Posterior cingulate gyrus (tissue), 11 donors: ENCODE measurements at places on chromosomes 2 and 18.

GRCh38 chr2:162243715-162244114 is 470 bp upstream of the FAP start:
- no peak for DNase-seq

DNA sequence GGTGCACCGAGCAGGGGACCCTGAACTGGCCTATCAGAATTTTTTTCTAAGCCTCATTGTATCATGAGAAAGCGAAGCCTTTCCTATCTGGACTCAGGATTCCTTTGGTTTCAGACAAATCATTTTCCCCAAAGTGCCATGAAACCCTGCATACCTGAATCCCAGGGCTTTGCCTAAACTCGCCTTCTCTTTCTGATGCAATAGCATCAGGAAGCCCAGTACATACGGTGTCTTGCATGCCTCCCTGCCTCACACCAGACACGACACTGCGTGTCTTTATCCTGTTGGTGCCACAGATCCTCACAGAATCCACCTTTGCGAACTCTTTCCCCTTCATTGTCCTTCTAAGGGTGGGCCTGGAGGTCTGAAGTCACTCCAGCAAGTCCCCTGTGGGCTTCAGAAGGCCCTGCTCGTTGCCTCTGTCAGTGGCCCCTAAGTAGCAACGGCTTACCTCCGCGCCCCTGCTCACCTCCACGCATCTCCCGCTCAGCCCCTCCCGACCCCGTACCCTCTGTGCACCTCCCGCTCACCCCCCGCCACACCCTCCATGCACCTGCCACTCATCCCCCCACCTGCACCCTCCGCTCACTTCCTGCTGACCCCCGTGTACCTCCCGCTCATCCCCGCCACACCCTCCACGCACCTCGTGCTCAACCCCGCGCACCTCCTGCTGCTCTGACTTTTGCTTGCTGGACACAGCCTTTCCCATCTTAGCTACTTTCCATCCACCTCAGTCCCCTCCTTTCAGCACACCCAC is 83.4 kb downstream of the TPGS2 start:
- no peak for DNase-seq

DNA sequence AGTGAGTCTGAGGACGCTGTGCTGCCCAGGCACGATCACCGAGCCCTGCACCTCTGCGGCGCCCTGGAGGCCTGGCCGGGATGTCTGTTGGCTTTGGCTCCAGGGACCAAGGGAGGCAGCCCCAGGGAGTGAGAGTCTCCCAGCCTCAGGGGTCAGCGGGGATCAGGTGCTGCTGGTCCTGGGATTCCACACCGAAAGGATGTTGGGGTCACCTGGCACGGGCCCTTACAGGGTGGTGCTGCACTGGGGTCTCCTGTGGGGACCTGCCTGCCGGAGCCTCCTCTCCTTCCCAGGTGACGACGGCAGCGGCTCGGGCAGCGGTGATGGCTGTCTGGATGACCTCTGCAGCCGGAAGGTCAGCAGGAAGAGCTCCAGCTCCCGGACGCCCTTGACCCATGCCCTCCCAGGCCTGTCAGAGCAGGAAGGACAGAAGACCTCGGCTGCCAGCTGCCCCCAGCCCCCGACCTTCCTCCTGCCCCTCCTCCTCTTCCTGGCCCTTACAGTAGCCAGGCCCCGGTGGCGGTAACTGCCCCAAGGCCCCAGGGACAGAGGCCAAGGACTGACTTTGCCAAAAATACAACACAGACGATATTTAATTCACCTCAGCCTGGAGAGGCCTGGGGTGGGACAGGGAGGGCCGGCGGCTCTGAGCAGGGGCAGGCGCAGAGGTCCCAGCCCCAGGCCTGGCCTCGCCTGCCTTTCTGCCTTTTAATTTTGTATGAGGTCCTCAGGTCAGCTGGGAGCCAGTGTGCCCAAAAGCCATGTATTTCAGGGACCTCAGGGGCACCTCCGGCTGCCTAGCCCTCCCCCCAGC is 30.5 kb downstream of the GPC1 start:
- DNase-seq: peak; percentile 26

GRCh38 chr2:81299841-81300240 is 995.3 kb upstream of the LRRTM1 start:
- no peak for DNase-seq

GRCh38 chr2:181164699-181165098 is 184.3 kb downstream of the UBE2E3 start:
- no peak for DNase-seq

DNA sequence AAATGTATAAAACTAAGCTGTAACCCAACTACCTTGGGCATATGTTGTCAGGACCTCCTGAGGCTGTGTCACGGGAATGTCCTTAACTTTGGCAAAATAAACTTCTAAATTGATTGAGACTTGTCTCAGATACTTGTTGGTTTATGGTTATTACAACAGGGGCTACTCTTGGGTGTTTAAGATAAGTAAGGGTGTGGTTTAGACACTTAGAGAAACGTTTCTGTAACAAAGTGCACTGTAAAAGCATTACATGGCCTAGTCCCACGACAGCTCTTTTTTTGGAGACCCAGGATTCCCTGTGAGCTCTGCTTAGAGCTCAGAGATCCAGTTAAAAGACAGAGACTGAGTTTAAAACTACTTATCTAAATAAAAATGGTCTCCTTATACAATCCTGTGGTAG is 32.3 kb upstream of the LIPG start:
- no peak for DNase-seq

- DNase-seq: no peak
Observed at GRCh38 chr2:240884745-240885144, 11.2 kb downstream of the MAB21L4 start.

GRCh38 chr2:164840930-164841718 is 499 bp downstream of the COBLL1 start:
- peak; percentile 31 for DNase-seq

- DNase-seq: no peak
Observed at GRCh38 chr2:50014168-50014567, 859.9 kb upstream of the FSHR start.

- no peak for DNase-seq
Observed at GRCh38 chr2:121862286-121862685, 106.8 kb downstream of the TSN start.

GRCh38 chr2:128302011-128302743 is 16.5 kb downstream of the HS6ST1 start:
- no peak for DNase-seq

DNA sequence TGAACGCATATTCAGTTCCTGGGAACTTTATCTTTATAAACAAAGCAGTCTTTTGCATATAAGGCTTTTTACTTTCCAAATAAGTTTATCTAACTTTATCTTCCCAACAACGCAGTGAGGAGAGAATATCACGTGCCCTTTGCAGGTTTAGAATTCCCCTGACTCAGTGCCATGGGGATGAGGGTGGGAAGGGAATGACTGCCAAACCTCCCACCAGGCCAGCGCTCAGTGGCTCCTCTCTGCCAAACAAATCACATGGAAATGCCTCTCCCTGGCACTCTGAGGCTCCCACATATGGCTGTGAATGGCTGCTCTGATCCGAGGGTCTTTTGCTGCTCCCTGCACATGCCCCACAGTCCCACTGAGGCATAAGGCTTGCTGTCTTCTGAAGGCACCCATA is 158.3 kb downstream of the DNAH6 start:
- no peak for DNase-seq

GRCh38 chr2:30139131-30139870 is 7.5 kb upstream of the YPEL5 start:
- no peak for DNase-seq

GRCh38 chr2:232838406-232838874 is 31.6 kb upstream of the SNORC start:
- no peak for DNase-seq

- no peak for DNase-seq
Observed at GRCh38 chr2:198254536-198255090, 450.2 kb downstream of the PLCL1 start.
